ENCODE measurements at places on chromosomes 7 and 10. TPM values are rescaled to one million over a fixed set of nuclear protein-coding genes. Genes with fewer than 3 reads are reported as not detected.

Gene ANKRD7
- 0.71 TPM for total RNA-seq

Gene GSTO2
- 55.8 TPM for total RNA-seq

Gene USP6NL
- 12.5 TPM for total RNA-seq

Gene FGF8
- total RNA-seq: not detected

Gene FFAR4
- total RNA-seq: not detected

DNA sequence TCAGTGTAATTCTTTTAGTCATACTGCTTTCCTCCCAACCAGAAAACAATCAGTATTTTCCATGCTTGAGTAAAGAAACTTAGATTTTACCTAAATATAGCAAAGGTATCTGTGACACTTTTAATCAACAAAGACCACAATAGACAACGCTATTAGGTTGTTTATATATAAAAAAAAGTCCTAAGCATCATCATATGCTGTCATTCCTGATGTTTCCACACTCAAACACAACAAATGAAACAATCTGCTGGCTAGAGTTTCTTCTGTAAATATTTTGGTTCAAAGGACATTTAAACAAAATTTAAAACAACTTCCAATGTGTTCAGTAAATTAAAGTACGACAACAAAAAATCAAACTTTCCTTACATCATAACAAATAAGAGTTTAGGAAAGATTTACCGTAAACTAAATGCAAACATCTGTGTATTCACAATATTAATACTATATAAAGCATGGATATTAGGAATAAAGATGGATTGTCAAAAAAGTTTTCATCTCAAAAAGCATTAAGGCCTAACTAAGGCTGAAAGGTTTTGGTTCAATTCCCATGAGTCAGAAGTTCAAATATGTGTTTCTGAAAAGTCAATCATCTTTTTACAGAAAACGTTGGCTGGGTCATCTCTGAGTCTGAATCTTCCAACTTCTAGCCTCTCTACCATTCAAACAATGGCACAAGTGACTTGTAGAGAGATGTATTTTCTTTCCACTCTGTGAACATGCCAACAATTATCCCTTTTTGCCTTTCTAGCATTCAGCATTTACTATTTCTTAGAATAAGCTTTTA lies 157.1 kb downstream of the CRPPA start:
- DNase-seq: no peak

DNA sequence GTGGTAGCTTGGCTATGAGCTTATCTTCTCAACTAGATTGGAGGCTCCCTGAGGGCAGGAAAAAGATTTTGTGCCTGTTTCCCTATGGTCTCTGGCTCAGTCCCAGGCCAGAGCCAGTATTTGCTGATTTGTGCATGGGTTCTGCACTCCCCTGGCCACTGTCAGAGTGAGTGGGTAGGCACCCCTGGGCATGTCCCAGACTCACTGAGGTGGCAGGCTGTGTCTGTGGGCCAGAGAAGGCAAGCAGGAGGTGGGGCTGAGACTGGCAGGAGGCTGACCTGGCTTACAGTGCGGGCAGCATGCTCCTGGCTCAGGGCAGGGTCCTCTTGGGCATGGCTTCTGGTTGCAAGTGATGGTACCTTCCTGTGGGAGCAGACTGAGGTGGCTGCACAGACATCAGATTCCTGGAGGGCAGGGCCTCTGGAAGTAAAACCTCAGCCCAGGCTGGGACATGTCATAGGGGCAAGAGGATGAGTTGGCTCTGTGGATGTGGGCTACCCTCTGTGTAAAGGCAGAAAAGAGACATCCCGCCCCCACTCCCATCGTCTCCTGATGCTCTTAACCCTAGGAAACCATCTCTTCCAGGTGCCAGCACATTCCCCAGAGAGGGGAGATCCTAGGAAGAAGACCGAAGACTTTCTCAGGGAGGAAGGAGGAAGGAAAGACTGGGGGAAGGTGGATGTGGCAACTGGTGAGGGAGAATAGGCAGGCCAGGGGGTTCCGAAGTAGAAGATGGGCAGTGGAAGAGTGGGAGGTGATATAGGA lies 4.3 kb downstream of the KCP start:
- no peak for DNase-seq

DNA sequence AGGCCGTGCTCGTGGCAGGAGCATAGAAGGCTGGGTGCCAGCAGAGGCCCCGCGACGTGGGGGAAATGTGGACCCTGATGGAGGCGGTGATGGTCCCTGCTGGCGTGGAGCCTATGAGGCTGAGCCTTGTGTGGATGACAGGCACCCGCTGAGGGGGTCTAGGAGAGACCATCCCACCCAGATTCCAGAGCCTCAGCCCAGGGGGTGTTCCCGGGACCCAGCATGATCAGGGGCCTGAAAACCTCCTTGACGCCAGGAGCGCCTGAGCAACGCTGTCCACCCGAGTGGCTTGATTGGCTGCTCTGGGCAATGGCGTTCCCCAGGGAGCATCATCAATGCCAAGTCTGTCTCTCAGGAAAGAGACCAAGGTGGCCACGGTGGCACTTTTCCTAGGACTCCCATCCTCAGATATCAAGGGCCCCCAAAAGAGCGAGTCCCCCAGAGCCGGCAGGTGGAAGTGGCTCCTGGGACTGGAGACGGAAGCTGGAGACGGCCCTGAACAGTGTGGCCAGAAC lies 61.1 kb downstream of the PWWP2B start:
- no peak for DNase-seq

DNA sequence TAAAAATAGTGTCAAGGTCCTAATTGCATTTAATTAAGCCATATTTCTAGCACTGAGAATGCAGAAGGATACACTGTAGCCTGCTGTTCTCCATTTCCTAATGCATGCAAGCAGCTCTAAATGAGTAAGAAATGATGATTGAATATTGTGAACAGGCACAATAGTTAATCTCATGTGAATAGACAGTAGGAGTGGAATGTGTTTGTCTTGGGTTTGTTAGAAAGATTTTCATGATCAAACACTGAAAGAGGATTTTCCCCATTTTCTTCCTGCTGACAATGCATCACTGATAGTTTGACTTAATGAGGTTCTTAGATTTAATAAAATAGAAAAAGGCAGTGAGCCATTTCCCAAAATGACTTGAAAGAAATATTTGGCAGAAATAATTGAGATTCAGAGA lies 43.1 kb upstream of the TRUB1 start:
- no peak for DNase-seq

DNA sequence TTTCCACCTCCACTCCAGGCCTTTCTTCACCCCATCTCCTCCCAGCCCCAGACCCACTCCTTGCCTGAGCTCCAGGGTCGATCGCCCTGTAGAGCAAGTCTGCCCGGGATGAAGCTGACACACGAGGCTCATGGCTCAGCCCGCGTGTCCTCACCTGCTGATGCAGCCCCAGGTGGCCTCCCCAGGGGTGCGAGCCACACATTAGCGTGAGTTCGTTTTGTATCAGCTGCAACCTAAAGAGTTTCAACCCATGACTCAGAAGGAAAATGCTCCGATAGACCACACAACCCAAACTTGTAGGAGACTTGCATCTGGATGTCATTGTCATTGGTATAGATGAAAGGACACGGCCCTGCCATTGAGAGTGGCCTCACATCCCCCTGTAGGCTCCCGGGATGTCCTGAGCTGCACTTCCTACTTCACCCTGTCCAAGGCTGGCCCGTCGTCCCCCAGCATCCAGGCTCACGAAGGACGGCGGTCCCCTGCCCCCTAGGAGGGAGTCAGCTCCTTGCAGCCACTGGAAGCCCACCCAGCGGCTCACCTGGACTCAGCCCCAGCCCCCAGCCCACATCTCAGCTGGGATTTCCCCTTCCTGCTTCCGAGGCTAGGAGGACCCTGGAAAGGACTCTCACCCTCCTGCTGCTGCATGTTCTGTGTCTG lies 97.7 kb downstream of the HTR5A start:
- DNase-seq: no peak

DNA sequence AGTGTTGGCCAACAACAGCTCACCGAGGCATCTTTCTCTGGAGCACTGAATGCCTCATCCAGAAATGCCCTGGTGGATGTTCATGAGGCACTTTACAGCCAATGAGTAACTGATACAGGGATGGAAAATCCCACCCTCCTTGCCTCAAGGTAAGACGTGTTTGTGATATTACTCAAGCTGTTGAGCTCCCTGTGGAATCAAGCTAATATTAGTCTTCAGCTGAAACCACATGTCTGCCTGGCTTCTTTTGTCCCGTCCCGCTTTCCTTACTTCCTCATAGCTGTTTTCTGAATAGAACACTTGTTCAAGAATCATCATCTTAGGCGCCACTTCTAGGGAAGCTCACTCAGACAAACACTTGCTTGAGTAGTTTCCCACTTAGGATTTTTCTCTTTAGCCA lies 422.4 kb downstream of the INHBA start:
- DNase-seq: peak; percentile 58

DNA sequence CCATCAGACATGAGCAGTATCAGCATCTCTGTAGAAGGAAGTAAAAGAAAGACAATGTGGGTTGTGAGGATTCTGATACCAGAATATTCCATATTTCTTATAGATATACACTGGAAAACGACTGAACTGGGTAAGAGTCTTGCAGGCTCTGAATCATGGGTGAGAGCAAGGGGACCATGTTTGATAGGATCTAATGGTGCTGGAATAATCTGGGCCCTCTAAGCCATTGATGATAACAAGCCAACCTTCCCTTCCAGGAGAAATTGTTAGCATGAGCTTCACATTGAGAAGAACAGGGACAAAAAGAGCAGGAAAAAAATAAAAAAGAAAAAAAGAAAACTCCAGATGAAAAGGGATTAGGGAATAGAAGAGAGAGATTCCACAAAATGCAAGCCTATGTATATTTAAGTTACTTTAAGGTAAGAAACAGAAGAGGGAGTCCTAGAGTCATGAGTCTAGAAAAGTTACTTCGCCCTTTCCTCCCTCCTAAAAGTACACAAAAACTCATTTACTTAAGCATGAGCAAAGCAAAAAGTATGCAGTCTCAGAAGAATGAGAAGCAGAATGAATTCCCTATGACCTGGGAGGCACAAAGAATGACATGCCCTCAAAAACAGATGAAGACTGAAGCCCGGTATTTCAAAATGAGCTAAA lies 181.9 kb downstream of the TMEM26 start:
- peak; percentile 50 for DNase-seq

DNA sequence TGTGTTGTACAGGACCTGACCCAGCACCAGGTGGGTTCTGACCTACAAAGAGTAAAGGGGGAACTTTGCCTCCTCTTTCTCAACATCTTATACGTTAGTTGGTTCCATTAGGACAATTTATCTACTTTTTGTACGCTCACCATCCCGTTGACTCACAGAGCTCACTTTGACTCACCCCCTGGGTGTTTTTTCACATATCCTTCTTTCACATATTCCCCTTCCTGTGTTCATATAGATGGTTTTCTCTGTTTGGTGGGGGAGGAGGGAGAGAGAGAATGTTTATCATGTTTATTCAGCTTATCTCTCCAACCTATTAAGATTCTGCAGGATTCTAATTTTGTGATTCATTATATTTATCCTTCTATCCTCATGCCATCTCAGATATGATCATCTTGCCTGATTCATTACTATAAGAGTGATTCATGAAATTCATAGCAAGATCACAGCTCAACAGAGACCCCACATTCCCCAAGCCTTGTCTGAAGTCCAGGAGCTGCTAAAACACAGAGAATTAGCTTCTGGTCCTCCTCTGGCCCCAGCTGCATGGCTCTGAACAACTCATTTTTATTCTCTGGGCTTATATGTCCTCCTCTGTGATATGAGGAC lies 37.2 kb downstream of the PRSS2 start:
- peak; percentile 49 for DNase-seq

GRCh38 chr7:155660059-155660757 lies 15.7 kb downstream of the RBM33 start:
- no peak for DNase-seq

- DNase-seq: peak; percentile 30
Observed at GRCh38 chr10:62815381-62816075, 638 bp downstream of the EGR2 start.

DNA sequence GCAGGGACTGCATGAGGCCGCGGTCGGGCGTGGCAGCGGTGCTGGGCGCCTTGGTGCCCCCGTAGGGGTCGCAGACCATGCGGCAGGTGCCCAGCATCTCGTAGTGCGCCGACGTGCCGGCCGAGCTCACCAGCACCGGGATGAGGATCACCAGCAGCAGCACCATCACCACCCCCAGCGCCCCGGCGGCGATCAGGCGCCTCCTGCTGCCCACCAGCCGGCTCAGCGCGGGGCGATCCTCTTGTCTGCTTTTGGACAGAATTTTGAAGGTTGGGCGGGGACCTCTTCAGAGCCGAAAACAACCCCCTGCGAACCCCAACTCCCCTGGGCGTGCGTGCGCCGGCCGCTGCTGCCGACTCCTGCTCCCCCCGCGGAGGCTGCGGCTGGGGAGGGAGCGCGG lies 779 bp downstream of the C1QL3 start:
- no peak for DNase-seq

DNA sequence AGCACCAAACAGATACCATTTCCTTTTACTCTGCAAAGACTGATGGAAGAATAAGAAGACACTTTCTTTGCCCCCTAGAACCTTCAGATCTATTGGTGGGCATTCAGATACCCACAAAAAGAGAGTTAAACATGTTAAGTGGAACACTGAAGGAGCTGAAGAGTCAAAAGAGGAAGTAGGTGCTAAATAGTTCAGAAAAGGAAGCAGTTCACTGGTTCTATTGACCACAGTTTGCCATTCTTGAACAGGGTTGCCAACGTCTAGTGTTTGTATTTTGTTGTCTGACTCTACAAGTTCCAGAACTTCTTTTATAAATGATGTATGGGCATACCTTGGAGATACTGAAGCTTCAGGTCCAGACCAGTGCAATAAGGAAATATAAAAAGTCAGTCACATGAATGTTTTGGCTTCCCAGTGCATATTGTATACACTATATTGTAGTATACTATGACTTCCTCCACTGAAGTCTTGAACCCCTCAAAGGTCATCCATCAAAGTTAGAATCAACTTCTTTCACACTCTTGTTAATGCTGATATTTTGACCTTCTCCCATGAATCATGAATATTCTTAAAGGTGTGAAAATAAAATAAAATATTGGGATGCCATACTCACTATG lies 47.5 kb upstream of the AGR3 start:
- DNase-seq: no peak

GRCh38 chr10:33773886-33774480 lies 439.5 kb upstream of the NRP1 start:
- DNase-seq: no peak

- DNase-seq: no peak
Observed at GRCh38 chr10:68697106-68697505, 23.9 kb upstream of the CCAR1 start.

- DNase-seq: no peak
Observed at GRCh38 chr7:122454776-122455507, 150.4 kb upstream of the FEZF1 start.

GRCh38 chr7:44279286-44279685 lies 46.1 kb downstream of the CAMK2B start:
- DNase-seq: no peak

DNA sequence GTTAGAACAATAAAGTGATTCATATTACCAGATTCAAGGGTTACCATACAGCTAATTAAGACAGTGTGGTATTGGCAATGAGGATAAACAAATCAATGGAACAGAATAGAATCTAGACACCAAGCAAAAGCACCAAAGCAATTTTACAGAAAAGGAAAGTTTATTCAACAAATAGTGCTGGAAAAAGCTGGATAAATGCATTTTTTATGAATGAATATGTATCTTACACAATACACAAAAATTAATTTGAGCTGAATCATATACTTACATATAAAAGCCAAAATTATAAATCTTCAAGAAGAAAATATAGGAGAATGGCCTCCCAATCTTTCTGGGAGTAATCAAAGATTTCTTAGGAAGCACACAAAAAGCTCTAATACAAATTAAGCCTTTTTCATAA lies 220.4 kb upstream of the PTN start:
- DNase-seq: no peak
